ENCODE measurements at places on chromosomes 11 and 22.

DNA sequence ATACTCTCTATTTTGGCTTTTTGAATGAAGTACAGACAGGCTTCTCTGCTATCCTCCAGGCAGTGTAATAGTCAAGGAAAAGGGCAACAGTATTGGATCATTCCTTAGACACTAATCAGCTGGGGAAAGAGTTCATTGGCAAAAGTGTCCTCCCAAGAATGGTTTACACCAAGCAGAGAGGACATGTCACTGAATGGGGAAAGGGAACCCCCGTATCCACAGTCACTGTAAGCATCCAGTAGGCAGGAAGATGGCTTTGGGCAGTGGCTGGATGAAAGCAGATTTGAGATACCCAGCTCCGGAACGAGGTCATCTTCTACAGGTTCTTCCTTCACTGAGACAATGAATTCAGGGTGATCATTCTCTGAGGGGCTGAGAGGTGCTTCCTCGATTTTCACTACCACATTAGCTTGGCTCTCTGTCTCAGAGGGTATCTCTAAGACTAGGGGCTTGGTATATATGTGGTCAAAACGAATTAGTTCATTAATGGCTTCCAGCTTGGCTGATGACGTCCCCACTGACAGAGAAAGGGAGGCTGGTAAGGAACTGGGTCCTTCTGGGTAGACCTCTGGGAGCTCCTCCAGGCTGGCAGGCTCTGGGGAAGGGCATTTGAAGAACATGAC is 5.2 kb downstream of the XBP1 start:
- H3K36me3 ChIP-seq, result peaks cover 28% of the 10 kb centered on the region
- no peaks in the 10 kb centered on the region for H3K27me3 ChIP-seq
- H3K4me1 ChIP-seq, result no peaks in the 10 kb centered on the region
- no peak overlapping the region for H3K27ac ChIP-seq
- H3K4me3 ChIP-seq, result no peak overlapping the region

GRCh38 chr11:14240221-14240620 is 118.8 kb downstream of the RRAS2 start:
- H3K36me3 ChIP-seq, result peaks cover 6% of the 10 kb centered on the region

DNA sequence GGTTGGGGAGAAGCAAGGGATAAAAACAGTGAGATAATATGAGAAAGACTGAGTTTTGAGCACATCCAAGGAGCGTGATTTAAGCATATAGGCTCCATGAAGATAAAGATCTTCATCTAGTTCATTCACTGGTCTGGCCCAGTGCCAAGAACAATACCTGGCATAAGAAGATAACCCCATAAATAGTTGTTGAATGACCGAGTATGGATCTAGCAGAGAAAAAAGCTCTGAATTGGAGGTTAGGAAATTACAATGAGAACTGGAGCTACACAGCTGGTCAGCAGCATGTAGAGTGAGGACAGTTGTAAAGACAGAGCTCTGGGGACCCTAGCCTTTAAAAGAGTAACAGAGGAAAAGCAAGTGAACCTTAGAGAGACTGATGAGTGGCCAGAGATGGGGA is 33.0 kb upstream of the PAK1 start:
- H3K27me3 ChIP-seq, result no peaks in the 10 kb centered on the region
- H3K27ac ChIP-seq, result no peak overlapping the region
- no peak overlapping the region for H3K4me3 ChIP-seq
- no peaks in the 10 kb centered on the region for H3K36me3 ChIP-seq
- no peak for DNase-seq

DNA sequence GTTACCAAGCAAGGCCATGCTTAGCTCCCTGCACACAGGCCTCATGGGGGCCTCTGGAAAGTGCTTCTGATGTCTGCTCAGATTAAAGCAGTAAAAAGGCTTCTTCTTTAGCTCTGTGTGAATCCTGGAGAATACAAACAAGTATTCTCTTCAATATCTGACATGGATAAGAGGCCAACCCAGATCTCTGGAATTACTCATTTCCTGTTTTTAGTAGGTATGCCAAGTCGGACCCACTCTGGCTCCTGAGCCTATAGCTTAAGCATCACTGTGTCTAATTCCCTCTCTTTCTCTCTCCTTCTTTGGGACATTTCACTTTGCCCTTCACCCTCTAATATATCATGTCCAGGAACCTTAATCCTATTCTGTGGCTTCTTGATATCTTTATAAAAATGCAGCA is 529.6 kb upstream of the CCDC90B start:
- DNase-seq, result no peak
- no peaks in the 10 kb centered on the region for H3K36me3 ChIP-seq
- no peaks in the 10 kb centered on the region for H3K27me3 ChIP-seq
- no peak overlapping the region for H3K4me3 ChIP-seq

DNA sequence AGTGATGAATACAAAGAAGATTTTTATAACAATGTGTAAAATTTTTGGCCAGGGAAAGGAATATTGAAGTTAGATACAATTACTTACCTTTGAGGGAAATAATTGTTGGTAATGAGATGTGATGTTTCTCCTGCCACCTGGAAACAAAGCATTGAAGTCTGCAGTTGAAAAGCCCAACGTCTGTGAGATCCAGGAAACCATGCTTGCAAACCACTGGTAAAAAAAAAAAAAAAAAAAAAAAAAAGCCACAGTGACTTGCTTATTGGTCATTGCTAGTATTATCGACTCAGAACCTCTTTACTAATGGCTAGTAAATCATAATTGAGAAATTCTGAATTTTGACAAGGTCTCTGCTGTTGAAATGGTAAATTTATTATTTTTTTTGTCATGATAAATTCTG is 5.3 kb downstream of the BIRC3 start:
- H3K27me3 ChIP-seq, result peaks cover 3% of the 10 kb centered on the region
- H3K4me3 ChIP-seq, result no peak overlapping the region
- H3K27ac ChIP-seq, result no peak overlapping the region
- DNase-seq, result no peak
- peaks cover 2% of the 10 kb centered on the region for H3K4me1 ChIP-seq

DNA sequence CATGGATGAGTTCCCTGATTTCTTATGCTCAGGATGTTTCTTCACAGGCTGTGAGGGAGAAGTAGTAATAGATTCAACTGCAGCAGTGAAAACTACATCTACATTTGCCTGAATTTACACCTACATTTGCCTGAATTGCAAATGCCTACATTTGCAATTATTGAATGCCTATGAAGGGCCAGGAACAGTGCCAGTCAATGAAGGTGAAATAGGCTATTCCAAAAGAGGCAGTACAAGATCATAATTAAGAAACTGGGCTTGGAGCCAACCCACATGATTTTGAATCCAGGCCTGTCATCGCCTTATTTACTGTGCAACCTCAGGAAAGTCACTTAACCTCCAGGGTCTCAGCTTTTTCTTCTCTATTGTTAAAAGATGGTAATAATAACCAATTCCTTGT is 1353.3 kb downstream of the FAM181B start:
- no peak overlapping the region for H3K27ac ChIP-seq
- no peaks in the 10 kb centered on the region for H3K4me1 ChIP-seq
- no peaks in the 10 kb centered on the region for H3K36me3 ChIP-seq
- DNase-seq, result no peak

All from spinal cord (tissue), 10 donors.